GDM1 (cell line): ENCODE measurements at places on chromosomes 1 and 21.

DNA sequence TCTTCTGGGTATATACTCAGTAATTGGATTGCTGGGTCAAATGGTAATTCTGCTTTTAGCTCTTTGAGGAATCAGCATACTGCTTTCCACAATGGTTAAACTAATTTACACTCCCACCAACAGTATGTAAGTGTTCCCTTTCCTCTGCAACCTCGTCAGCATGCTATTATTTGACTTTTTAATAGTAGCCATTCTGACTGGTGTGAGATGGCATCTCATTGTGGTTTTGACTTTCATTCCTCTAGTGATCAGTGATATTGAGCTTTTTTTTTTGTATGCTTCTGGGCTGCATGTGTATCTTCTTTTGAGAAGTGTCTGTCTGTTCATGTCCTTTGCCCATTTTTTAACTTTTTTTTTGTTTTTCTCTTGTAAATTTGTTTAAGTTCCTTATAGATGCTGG, 279.4 kb downstream of the PTGER3 start:
- DNase-seq = no peak

DNA sequence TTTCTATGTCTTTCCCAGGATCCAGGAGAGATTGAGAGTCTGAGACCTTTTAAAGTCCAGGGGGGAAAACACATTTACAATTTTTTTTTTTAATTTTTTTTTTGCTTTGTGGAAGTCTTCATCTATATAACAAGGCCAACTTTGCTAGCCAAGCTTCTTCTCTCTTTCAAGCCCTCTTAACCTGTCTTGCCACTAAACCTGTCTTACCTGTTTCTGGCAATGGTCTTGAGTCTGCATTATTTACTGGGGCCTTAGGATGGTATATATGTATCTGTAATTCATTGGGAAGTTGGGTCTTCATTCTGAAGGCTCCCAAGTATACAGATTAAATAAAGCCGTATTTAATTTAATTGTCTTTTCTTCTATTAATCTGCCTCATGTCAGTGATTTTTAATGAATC, 750.9 kb upstream of the B3GALT2 start:
- no peak for DNase-seq

GRCh38 chr1:184987696-184988095, 13.4 kb upstream of the NIBAN1 start:
- DNase-seq = no peak

GRCh38 chr21:17784180-17784598, 35.0 kb downstream of the C21orf91 start:
- peak; percentile 4 for DNase-seq

DNA sequence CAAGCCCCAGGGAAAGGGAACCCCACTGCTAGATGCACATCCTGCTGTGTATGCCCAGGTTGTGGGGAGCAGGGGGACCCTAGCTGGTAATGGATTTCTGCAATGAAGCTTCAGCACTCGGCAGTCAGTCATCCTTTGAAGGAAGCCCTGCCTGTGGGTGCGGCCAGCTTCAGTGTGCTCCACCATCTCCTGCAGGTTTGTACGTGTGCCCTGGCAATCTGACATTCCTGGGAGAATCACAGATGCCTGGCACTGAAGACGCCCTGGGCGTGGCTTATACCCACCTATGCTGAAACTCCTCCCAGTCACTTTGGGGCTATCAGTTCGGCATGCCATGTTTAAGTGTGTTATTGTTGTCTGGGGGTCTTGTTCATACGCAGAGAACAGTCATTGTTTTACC, 6.8 kb downstream of the SPRR5 start:
- no peak for DNase-seq

DNA sequence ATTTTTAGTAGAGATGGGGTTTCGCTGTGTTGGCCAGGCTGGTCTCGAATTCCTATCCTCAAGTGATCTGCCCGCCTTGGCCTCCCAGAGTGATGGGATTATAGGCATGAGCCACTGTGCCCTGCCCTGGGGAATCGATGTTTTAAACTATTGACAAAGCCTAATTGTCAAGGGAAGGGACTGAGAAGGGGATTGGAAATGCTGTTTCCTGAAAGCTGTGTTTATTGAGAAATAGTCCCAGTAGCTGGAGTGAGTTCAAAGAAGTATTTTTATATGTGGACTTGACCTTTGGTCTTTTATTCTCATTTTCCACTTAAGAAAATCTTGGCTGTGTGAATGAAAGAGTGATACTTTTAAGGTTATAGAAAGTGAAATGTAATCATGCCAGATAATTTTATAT, 47.5 kb downstream of the KIF1B start:
- DNase-seq = no peak

- no peak for DNase-seq
Measured at GRCh38 chr21:31526040-31526439, 133.5 kb upstream of the SOD1 start.

DNA sequence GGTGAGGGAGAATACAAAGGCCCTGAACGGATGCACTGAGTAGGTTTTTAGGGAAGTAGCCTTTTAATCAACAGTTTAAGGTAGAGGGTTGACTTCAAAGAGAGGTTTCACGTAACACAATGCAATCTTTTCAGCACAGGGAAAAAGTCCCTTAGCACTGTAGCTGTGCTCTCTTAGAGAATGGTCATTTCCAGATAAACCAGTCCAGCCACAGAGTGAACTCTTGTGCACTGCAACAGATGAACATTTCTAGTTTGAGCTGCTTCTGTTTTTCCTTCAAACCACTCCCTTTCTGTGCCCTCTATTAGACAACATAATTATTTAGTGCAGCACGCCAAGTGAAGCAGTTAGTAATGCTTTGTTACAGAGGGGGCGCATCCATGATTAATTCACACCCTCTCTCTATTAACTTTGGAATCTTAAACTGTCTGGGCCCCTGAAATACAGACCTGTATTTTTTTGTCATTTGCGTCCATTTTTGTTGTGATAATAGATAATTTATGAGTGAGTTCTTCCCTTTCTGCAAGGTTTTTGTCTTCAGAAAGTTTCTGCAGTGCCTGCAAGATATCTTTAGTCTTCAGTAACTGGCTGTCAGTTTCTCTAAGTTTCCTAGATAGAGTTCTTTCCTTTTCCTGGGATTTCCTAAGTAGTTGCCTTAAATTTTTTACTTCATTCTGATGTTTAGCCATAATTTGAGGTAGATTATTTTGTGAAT, 22.9 kb downstream of the LCA5L start:
- DNase-seq = no peak

DNA sequence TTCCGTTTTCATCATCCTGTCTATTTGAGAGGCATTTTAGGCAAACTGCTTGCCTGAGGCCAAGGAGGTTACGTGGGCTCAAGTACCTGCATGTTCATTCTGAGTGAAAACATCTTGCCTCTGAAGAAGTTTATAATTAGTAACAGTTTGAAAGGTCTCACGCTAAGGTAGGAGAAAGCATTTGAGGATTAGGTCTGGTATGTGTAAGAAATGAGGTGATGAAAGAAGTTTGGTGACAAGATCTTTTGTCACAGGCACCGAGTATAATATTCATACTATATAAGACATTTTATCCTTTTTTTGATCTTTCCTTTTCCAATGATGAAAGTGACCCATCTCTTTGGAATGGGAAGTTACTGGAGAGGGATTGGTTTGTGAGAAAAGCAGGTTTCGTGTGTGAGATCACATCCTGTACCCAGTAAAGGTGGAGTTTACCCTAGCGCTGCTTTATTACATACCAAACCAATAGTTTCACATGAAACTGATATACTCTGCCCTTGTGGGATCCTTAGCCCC, 98.7 kb upstream of the PDC start:
- no peak for DNase-seq

DNA sequence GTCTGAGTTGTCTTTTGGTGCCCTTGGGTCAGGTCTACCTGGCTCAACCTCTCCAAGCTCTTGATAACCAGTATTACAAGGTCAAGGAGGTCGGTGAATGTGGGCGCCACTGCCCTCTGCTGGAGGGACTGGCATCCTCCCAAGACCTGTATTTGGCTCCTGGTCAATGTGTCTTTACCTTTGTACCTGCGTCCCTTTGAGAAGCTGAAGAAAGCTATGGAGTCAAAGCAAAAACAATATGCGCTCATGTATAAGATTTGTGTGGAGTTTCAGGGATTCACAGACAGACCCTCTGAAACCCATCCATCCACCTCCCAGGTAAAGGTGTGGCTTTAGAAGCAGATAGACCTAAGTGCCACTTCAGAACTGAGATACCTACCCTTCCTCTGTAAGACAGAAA, 61.8 kb upstream of the NBL1 start:
- DNase-seq = peak; percentile 53
